ENCODE measurements at places on chromosomes 2 and 18.

- DNase-seq: no peak
Measured at GRCh38 chr2:48198371-48198770, 292.1 kb upstream of the FBXO11 start.

DNA sequence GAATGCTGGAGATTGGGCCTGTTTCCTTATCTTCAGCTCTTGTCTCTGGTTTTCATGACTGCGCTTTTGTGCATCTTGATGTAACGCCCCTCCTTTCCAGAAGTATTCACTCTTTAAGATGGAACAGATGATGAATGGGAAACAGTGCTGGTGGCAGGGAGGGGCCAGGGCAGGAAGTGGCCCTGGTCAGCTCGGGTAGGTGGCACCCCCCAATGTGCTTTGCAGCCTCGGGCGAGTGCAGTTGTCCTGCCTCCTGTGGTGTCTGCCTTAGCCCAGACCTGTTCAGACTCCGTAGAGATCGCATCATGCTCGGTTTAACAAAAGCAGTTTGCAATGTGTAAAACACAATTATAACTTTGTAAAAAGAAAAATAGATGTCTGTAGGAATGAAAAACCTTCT lies 17.0 kb upstream of the MGAT4A start:
- DNase-seq: no peak

DNA sequence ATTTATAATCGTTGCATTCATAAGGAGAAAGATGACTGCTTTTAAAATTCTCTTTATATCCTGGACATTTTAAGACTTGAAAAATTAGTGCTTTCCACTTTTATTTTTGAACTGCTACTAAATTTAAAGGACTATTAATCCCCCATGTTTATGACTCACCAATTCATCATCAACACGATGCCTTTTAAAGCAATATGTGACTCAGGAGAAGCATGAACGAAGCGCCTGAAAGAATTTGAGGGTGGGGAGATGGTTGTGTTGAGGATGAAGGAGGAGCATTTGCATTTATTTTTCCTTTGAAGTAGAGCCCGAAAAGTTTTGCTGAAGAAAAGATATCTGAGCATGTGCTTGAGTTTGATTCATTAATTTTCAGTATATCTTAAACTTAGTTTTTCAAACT lies 192.2 kb upstream of the LRRTM1 start:
- peak; percentile 35 for DNase-seq

GRCh38 chr2:2294183-2294690 lies 36.8 kb downstream of the MYT1L start:
- DNase-seq: no peak

DNA sequence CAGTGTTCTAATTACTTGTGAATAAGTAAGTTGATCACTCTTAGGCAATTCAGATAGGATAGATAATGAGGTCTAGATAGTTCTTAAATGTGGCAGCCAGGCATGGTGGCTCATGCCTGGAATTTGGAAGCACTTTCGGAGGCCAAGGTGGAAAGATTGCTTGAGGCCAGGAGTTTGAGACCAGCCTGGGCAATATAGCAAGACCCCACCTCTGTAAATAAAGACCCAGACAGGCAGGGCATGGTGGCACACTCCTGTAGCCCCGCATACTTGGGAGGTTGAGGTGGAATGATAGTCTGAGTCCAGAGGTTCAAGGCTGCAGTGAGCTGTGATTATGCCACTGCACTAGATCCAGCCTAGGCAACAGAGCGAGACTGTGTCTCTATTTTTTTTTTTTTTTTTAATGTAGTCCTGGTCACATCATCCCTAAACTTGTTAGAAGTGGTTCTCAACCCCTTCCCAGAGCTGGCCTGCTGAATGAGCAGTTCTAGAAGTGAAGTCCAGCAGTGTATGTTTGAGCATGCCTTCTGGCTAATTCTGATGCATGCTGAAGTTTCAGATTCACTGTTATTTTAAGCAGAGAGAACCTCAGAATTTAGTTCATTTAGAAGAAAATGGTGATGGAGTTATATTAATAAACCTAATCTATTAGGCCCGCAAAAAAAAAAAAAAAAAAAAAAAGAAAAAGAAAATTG lies 306.2 kb downstream of the PRKCE start:
- DNase-seq: no peak

GRCh38 chr18:59733421-59733820 lies 36.2 kb upstream of the CCBE1 start:
- DNase-seq: no peak

DNA sequence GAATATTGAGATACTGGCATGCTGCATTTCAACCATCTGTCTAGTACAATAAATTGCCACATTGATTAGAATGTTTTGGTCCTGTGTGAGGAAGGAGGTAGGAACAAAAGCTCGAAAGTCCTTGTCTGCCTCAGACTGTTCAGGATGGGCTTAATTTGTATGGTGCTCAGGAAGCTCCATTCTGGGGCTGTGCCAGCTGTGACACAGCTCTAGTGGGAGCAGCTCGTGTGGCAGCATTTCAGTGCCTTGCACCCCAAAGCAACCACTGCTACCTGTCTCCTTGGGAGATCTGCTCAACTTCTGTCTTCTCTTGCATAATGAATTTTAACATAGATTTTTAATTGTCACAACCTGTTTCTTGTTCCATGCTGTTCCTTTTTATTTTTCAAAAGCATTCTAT lies 144.4 kb upstream of the THUMPD2 start:
- no peak for DNase-seq

DNA sequence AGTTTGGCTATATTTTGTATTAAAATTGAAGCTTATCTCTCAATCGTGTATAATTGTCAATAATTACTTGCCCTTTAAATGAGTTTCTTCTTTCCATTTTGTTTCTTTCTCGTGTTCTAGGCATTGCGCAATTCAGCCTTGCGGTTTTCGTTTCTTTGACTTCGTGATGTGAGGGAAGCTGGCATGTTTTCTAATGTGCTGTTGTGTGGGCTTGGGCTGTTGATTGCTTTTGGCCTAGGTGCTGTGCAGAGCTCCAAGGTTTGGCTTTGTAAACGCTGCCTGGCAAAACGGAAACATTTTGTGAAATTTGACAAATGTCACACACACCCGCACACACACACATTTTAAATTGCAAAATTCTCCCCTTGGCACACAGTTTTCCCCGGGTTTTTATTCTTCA lies 242.6 kb upstream of the TCF4 start:
- DNase-seq: no peak

- DNase-seq: no peak
Measured at GRCh38 chr2:231152800-231153557, 28.1 kb upstream of the HTR2B start.

- DNase-seq: no peak
Measured at GRCh38 chr2:241984658-241985057, 115.1 kb downstream of the RTP5 start.

DNA sequence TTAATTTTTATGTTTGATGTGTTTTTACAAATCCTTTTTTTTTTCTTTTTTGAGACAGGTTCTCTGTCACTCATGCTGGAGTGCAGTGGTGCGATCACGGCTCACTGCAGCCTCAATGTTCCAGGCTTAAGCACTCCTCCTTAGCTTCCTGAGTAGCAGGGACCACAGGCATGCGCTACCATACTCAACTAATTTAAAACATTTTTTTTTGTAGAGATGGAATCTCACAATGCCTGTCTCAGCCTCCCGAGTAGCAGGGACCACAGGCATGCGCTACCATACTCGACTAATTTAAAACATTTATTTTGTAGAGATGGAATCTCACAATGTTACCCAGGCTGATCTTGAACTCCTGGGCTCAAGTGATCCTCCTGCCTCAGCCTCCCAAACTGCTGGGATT lies 3.2 kb downstream of the NOTO start:
- no peak for DNase-seq

DNA sequence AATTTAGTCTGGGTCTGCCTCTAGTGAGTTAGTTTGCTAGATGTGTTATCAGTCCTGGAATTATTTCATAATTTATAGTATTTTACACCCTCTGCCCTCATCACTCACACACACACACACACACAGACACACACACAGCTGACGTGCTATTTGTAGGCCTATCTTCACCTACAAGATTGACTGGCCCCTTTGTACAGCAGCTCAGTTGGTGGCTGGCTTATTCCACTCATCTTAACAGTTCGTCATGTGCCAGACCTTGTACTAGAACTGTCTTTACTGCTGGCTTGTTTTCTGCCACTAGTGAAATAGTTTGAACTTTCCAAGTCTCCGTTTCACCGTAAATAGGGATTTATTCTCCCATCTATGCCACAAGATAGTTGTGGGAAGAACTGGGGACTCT lies 21.3 kb downstream of the CENPO start:
- no peak for DNase-seq

GRCh38 chr2:201918616-201919307 lies 112.4 kb downstream of the CDK15 start:
- DNase-seq: no peak

DNA sequence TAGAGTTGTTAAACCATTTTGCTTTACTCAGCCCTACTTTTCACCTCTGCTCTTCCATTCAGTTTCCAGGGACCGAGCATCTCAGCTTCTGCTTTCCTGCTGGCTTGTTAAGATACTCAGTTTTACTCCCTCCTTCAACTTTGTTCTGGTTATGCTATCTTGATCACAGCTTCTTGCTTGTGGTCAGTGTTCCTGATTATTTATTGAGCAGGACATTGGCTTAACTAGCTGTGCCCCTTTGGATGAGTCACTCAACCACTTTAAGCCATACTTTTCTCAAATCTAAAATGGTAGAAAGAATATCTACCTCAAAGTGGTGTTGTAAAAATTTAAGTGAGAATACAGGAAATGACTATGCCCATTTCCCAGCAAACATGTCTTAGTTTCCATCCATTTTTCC lies 124.0 kb downstream of the KYNU start:
- no peak for DNase-seq

DNA sequence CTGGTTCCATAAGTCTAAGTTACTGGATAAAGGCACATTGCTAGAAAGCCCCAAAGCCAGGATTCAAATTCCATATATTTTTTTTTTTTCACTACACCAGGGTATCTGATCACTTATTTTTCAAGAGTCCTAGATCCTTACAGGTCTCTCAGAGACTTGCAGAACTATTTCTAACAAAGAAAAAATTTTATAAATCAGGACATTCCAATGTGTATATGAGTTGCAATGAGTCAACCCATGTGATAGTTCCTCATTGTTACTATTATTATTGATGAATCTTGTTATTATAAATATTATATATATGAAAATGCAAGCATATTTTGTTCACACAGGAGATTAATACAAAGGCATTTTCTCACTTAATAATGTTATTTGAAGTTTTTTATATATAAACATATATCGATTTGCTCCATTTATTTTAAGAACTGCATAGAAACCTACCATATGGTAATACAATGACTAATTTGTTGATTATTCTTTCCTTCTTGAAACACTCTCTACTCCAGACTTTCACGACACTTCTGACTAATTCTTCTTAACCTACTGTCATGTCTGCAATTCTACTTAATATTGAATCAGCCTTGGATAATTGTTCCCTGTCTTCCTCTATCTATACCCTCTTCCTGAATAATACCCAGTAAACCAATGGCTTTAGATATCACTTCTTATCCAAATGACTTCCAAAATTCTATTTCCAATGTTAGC lies 968.4 kb upstream of the NRXN1 start:
- peak; percentile 72 for DNase-seq

GRCh38 chr18:78902795-78903435 lies 76.7 kb upstream of the SALL3 start:
- no peak for DNase-seq

GRCh38 chr2:226845386-226846116 lies 9.7 kb downstream of the RHBDD1 start:
- DNase-seq: no peak

DNA sequence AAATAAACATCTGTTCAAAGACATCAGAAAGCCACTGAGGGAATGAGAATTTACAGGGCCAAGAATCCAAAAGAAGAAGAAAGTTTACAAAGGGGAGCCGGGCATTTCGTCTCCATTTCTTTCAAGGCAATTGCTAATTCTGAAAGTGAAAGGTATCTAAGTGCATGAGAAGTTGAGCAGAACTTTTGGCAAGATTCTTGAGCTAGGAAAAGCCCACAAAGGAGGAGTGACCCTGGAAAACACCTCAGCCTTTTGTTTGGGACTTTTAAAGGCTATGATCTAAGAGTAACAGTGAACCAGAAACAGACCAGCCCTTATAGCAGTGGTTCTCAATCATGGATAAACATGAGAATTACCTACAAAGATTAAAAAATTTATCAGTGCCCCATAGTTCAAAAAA lies 87.4 kb downstream of the MDH1 start:
- no peak for DNase-seq

DNA sequence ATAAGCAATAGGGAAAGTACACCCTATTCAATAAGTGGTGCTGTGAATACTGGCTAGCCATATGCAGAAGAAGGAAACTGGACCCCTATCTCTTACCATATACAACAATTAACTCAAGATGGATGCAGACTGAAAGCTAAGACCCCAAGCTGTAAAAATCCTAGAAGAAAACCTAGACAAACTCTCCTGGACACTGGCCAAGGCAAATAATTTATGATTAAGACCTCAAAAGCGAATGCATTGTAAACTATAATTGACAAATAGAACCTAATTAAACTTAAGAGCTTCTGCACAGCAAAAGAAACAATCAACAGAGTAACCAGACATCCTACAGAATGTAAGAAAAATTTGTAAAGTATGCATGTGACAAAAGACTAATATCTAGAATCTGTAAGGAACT lies 41.1 kb upstream of the ASXL3 start:
- no peak for DNase-seq

DNA sequence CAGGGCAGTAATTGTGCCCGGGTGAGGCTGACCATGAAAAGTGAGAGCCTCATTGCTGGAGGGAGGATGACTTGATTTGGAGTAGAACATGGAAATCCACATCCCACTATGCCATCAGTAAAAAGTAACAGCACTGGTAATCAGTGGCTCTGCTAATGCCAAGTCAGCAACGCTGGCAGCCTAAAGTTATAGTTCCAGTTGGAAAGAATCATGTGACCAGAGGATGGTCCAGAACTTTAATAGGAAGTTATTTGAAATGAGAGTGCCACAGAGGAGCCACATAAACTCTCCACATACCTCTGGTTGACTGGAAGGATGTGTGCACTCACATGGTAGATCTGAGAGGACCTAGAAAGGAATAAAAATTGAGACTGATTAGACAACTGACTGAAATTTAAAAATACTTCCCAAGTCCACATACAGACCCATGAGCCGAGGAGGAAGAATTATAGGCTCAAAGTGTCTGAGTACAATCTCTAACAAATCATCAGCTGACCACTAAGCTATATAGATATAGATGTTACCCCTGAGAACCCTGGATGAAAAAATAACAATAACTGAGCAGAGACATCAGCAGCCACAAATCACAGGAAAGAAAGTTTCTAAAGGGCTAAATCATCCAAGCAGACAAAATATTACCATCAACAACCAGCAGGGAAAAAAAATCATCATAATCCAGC lies 346.8 kb downstream of the STK39 start:
- no peak for DNase-seq

GRCh38 chr2:181741756-181742155 lies 61.4 kb upstream of the NEUROD1 start:
- peak; percentile 55 for DNase-seq

GRCh38 chr2:22290302-22290701 lies 1094.7 kb upstream of the KLHL29 start:
- DNase-seq: no peak

All from HCEC 1CT (cell line).